ENCODE measurements at places on chromosomes 1 and 21.
A peak's percentile ranks its signal among the peaks of the same experiment; 100 is the strongest.

DNA sequence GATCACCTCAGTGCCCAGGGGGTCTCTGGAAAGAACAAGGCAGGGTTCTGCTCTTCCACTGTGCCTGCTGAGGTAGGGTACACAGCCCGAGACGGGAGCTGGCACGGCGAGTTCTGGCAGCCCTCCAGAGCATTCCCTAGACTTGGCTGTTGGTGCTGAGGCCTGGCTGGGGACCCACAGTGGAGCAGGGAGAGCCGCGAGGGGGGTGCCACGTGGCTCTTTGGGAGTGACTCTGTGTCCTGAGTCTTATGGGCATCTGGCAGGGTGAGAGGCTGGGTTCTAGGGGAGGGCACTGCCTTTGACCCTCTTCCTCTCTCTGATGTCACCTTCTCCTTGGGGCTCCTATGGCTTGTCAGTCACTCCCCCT is 336.4 kb downstream of the CAMTA1 start:
- H3K27me3 ChIP-seq = no peaks in the 10 kb centered on the region
- peaks cover 14% of the 10 kb centered on the region for H3K4me1 ChIP-seq
- peak overlapping the region; percentile 7 for H3K27ac ChIP-seq

DNA sequence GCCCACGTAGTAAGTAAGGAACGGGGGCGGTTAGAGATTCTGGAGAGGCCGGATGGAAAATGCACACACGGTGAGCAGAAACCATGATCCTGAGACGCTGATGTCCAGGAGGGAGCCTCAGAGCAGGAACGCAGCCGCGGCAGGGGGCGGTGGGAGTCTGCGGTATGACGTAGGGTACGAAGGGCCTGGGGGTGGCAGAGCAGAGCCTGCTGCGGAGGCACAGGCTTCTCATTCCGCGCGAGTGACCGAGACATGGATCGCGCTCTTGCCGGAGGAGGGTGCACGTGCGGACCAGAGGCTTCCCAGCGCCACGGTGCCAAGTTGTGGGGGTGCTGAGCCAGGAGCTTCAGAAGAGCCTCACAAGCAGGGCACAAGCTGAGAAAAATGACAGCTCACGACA is 176.2 kb downstream of the KIF26B start:
- no peaks in the 10 kb centered on the region for H3K27me3 ChIP-seq
- H3K36me3 ChIP-seq = no peaks in the 10 kb centered on the region
- H3K4me1 ChIP-seq = no peaks in the 10 kb centered on the region
- H3K27ac ChIP-seq = no peak overlapping the region

- no peak for DNase-seq
- no peaks in the 10 kb centered on the region for H3K36me3 ChIP-seq
- no peaks in the 10 kb centered on the region for H3K27me3 ChIP-seq
- no peaks in the 10 kb centered on the region for H3K4me1 ChIP-seq
Observed at GRCh38 chr1:201667479-201667878, 128.6 kb downstream of the NAV1 start.

- H3K27ac ChIP-seq = no peak overlapping the region
- no peaks in the 10 kb centered on the region for H3K36me3 ChIP-seq
- DNase-seq = no peak
- H3K4me3 ChIP-seq = no peak overlapping the region
Observed at GRCh38 chr21:41764558-41765419, 2.1 kb downstream of the RIPK4 start.

GRCh38 chr1:183239220-183239742 is 53.2 kb downstream of the LAMC2 start:
- H3K4me1 ChIP-seq = peaks cover 60% of the 10 kb centered on the region
- H3K4me3 ChIP-seq = no peak overlapping the region
- no peak for DNase-seq

DNA sequence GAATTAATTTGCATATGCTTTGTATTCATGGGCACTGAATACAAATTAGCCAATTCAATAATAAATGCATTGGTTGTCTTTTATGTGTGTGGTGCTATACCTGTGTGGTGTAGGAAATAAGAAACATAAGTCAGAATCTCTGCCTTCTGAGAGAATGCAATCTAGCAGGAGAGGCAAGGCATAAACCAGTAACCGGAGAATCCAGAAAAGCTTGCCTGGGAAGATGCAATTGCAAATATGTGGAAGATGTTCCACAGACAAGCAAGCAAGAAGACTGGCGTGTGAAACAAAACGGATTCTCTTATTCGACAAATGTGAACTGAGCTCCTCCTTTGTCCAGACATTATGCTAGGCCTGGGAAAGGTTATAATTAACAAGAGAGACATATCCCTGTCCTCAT is 134.3 kb downstream of the NR5A2 start:
- no peak overlapping the region for H3K27ac ChIP-seq
- no peak overlapping the region for H3K4me3 ChIP-seq

DNA sequence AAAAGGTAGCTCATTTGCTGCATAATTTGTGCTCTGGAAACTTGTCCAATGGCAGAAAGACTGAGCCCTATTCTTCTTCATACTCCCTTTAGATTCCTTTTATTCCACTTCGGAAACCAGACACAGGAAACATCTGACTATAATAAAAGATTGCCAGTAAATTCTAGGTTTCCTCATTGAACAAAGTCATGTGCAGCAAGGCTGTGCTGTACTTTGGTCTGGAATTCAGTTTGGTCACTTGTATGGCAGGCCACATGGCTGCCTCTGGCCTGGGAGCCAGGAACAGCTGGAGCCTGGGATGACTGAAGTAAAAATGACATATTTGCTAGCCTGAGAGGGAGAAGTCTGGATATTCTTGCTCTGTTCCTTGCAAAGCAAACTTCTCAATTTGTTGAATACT is 79.6 kb downstream of the ST3GAL3 start:
- H3K4me1 ChIP-seq = no peaks in the 10 kb centered on the region
- DNase-seq = no peak
- H3K27me3 ChIP-seq = no peaks in the 10 kb centered on the region
- H3K4me3 ChIP-seq = no peak overlapping the region
- H3K36me3 ChIP-seq = no peaks in the 10 kb centered on the region

DNA sequence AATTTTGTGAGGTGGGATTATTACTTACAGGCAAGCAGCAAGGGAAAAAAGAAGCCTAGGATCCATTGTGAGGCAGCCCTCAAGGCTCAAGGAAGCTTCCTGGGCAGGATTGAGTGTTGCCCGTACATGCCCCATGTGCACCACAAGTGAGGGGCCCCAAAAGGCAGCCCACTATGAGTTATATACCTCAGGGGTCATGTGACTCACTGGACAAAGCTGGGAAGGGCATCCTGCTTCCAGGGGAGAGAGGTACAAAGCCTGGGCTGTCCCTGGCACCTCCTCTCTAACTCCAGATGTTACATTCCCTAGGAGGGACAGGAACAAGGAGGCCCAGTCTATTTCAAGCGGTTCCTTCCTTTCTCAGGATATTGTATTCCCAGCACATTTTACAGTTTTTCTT is 34.0 kb upstream of the CD1D start:
- H3K27ac ChIP-seq = no peak overlapping the region
- H3K4me1 ChIP-seq = peaks cover 14% of the 10 kb centered on the region
- H3K4me3 ChIP-seq = no peak overlapping the region
- DNase-seq = no peak
- no peaks in the 10 kb centered on the region for H3K27me3 ChIP-seq

GRCh38 chr1:186903374-186904136 is 74.8 kb downstream of the PLA2G4A start:
- no peak for DNase-seq
- H3K36me3 ChIP-seq = no peaks in the 10 kb centered on the region
- H3K27ac ChIP-seq = no peak overlapping the region

DNA sequence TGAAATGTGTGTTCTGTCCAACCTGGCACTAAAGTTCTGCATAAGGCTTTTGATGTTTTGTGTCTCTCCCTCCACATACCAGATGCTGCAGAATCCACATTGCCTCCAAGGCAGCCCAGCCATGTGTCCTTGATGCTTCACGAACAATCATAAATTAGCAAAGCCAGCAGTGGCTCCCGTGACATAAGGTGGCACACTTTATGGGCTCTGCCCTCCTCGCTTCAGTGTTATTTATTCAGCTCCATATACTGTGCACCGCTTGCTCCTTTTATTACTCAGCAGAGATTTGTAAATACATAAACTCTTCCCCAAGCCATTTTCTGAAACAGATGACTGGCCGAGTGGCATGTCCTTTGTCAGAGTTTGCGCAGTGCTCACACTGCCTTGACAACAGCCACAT is 112.8 kb upstream of the SLC35F3 start:
- H3K36me3 ChIP-seq = no peaks in the 10 kb centered on the region
- H3K27me3 ChIP-seq = no peaks in the 10 kb centered on the region
- H3K4me3 ChIP-seq = no peak overlapping the region
- DNase-seq = no peak

DNA sequence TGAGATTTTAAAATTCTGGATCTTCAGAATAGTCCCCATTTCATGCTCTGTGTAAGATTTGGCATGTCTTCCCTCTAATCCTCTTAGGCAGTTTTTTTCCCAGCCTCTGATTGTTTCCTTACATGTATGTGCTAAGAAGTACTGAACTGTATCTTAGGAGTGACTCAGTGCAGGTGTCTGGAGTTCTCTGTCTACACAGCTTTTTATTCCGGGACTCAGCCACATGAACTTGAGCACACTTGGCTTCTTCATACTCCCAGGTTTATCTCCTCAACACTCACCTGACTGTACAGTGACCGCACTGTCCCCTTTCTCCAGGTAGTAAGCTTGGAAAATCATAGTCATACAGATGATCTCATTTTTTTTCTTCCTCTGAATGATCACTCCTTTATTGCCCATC is 50.7 kb downstream of the SYT14 start:
- no peak overlapping the region for H3K4me3 ChIP-seq
- H3K27me3 ChIP-seq = no peaks in the 10 kb centered on the region
- H3K27ac ChIP-seq = no peak overlapping the region
- no peaks in the 10 kb centered on the region for H3K4me1 ChIP-seq
- DNase-seq = no peak

- no peak overlapping the region for H3K4me3 ChIP-seq
- H3K27ac ChIP-seq = no peak overlapping the region
- no peaks in the 10 kb centered on the region for H3K27me3 ChIP-seq
Observed at GRCh38 chr21:46544003-46544402, 60.9 kb downstream of the S100B start.

DNA sequence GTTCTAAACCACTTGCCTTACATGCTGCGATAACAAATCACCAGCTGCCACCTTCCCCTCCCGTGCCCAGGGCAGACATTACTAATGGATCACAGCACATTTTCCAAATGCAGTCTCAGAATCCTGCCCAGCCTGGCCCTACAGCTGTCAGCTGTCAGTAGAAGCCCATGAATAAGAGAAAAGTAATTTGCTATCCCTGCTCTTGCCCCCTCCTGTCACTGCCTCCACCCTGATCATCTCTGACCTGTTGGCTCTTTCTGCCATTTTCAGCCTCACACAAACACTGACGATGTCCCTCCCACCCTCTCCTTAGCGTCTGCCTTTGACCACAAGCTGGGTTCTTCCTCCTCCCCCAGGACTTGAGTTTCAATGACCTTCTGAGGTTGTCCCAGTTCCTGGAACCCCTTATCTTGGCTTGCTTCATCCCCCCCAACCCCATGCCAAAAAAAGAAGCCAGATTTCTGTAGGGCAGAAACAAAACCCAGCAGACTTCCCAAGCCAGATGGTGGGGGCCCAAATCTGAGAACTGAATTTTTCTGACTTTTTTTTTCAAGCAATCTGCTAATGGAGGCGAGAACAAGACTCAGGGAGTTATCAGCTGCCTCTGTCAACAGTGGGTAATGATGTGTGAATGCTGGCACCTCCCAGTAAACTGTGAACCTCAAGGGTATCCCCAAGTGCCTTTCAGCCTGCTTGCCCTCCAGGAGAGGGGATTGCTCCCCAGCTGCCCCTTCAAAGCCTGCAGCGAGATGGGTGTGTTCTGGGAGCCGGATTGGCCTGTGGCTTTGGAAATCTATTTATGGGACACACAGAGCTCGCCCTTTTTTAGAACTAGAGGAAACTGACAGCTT is 216.5 kb upstream of the VAMP3 start:
- no peak for DNase-seq
- no peak overlapping the region for H3K4me3 ChIP-seq
- H3K27ac ChIP-seq = no peak overlapping the region
- H3K27me3 ChIP-seq = no peaks in the 10 kb centered on the region
- no peaks in the 10 kb centered on the region for H3K36me3 ChIP-seq

DNA sequence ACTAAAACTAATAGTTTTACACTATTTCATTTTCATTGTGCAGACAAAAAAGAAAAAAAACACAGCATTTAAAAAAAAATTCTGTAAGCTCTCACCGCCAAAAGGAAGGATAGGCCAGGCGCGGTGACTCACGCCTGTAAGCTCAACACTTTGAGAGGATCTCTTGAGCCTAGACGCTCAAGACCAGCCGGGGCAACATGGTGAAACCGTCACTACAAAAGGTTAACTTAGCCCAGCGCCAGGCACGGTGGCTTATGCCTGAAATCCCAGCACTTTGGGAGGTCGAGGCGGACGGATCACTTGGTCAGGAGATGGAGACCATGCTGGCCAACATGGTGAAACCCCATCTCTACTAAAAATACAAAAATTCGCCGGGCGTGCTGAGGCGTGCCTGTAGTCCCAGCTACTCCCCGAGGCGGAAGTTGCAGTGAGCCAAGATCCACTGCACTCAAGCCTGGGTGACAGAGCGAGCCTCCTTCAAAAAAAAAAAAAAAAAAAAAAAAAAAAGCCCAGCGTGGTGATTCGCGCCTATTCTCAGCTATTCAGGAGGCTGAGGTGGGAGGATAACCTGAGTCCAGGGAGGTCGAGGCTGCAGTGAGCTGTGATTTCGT is 14.3 kb upstream of the SPEN start:
- H3K4me1 ChIP-seq = peaks cover 48% of the 10 kb centered on the region
- no peaks in the 10 kb centered on the region for H3K36me3 ChIP-seq
- H3K27me3 ChIP-seq = no peaks in the 10 kb centered on the region
- H3K4me3 ChIP-seq = peak overlapping the region; percentile 83
- DNase-seq = peak; percentile 83
- peak overlapping the region; percentile 99 for H3K27ac ChIP-seq

DNA sequence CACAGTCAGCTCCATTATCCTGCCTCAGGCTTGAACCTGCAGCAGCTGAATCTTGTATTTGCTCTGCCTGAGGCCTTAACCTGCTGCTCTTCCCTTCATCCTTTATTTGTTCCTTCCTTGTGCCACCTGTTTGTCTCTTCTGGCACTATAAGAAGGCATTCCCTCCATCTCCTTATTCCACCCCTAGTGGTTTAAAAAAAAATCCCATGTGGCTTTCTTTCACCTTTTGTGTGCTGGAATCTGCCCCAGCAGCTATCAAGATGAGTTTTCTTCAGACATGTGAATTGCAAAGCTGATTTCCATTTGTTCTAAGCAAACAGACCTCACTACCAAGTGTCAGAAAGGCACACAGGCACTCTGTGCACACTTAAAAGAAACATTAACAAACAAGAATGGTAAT is 294.6 kb downstream of the TTLL7 start:
- no peaks in the 10 kb centered on the region for H3K27me3 ChIP-seq
- H3K27ac ChIP-seq = no peak overlapping the region
- H3K4me1 ChIP-seq = no peaks in the 10 kb centered on the region
- no peaks in the 10 kb centered on the region for H3K36me3 ChIP-seq
- DNase-seq = no peak

DNA sequence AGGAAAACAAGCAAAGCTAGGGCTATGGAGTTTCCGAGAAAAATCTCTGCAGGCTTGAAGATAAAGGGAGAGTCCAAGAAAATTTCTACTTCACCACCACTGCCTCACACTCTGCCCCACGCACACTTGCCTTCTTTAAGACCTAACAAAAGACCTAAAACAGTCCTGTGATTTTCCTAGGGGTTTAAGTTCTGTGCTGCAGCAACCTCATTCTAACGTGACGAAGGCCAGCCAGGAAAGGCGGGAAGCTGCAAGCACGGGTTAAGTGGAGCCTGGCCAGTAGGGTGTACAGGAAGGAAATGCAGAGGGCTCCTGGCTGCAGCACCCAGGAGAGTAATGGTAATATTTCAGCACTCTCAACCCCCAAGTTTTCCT is 1.5 kb downstream of the SPATA6 start:
- H3K4me3 ChIP-seq = peak overlapping the region; percentile 88
- DNase-seq = peak; percentile 53
- H3K27me3 ChIP-seq = no peaks in the 10 kb centered on the region

Data from tibial artery (tissue), 4 donors.